ENCODE measurements at places on chromosomes 2 and 18. TPM values are rescaled to one million over a fixed set of nuclear protein-coding genes. Genes with fewer than 3 reads are reported as not detected.

The TMEM169 gene
- 1.1 TPM for total RNA-seq

The GAREM2 gene
- 15.6 TPM for total RNA-seq

The LYG1 gene
- total RNA-seq, result 0.93 TPM

- DNase-seq, result no peak
These were observed 15.2 kb upstream of the RIF1 start for GRCh38 chr2:151394509-151394908.

GRCh38 chr2:178401994-178402437, 49.0 kb downstream of the PRKRA start:
- DNase-seq, result no peak

The MFSD6 gene
- total RNA-seq, result 10.9 TPM

The DUSP19 gene
- 3.6 TPM for total RNA-seq

The FNDC4 gene
- total RNA-seq, result 2.5 TPM

The SIX3 gene
- total RNA-seq, result not detected

DNA sequence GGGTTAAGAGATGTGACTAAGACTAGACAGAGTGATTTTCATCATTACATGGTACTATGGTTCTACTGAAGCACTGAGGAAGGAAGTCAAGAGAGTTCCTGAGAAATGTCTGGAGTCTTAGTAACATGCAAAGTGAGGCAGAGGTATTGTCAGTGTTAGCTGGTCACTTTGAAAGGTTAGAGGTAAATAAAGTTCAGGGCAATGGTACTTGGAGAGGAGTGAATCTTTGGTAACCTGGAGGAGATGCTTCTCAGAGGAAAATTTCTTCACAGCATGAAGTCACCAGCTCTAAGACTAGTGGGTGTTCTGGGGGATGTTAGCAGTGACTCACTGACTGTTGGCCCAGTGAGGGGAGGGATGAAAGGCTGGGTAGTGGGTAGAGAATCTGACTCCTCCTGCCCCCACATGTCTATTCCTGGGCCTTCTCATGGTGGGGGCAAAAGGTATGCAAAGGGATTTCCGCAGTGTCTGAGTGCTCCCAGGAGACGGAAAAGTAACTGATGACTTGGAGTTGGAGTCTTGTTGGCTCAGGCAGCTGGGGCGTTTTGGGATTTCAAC, 23.3 kb upstream of the IL1RN start:
- DNase-seq, result no peak

GRCh38 chr2:23685181-23685580, 241.7 kb downstream of the ATAD2B start:
- no peak for DNase-seq

- peak; percentile 56 for DNase-seq
These were observed 66.5 kb upstream of the TGIF1 start for GRCh38 chr18:3383381-3383915.

- no peak for DNase-seq
These were observed 40.6 kb downstream of the TAF1B start for GRCh38 chr2:9883897-9884296.

GRCh38 chr2:143875295-143876233, 644.4 kb downstream of the ZEB2 start:
- no peak for DNase-seq

The RNF181 gene
- 123 TPM for total RNA-seq

- DNase-seq, result no peak
These were observed 871 bp upstream of the DUSP28 start for GRCh38 chr2:240559286-240559685.

- DNase-seq, result no peak
These were observed 43.1 kb downstream of the BOD1L2 start for GRCh38 chr18:57190026-57190425.

GRCh38 chr18:6711467-6711866, 18.0 kb upstream of the ARHGAP28 start:
- DNase-seq, result no peak

DNA sequence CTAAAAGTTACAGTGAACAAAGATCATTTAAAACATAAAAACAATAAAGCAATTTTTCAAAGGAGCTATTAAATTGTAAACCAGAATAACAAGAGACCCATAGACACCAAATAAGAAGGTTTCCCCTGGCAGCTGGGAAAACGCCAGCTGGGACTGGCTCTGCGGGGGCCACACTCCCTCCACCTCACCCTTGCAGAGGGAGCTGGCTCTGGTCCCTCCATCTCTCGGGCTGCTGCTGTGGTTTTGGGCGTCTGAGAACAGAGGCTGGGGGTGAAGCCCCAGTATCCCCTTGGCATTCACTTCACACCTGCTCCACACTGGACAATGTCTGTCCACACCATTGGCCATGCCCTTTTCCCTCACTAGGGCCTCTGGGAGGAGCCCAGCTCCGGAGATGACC, 62.1 kb upstream of the OTOS start:
- DNase-seq, result no peak

The ECEL1 gene
- 8.9 TPM for total RNA-seq

DNA sequence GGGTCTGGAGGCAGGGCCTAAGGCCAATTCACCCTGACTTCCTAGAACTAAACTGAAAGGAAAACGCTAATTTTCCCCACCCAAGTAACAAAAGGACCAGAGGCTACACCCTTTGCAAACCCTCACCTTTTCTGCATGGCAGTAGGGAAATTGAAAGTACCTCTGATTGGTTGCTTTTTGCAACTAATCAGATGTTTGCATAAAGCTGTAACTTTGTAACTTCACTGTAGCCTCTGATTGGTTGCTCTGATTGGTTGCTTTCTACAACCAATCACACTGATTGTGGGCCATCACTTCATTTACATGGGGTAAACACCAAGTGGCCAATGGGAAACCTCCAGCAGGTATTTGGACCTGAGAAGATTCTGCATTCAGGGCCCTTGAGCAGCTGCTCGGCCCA, 20.8 kb downstream of the EIPR1 start:
- no peak for DNase-seq

DNA sequence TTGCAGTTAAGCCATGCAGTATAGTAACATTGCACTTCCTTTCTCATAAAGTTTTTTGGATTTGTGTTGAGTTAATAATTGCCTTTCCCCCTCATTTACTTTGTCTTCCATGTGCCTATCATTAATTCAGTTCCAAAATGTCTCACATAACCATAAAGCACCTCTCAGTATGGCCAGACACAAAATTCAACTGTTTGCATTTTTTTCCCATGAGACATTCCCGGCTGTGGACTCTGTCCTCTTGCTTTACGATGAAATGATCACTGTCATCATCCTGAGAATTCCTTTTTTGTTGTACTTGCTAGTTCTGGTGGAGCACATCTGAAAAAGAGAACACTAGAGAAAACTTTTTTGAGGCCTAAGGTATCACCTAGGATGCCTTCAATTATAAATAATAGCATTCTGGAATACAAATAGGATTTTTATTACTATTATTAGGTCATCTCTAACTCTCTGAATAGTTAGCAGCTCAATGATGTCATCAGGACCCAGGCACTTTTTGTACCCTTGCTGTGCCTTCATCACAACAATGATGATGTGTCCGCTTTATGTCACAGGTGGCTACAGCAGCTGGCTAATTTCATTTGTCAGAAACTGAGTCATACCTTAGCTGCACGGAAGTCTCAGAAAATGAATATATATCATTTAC, 8.5 kb upstream of the ATP8B1 start:
- DNase-seq, result no peak

DNA sequence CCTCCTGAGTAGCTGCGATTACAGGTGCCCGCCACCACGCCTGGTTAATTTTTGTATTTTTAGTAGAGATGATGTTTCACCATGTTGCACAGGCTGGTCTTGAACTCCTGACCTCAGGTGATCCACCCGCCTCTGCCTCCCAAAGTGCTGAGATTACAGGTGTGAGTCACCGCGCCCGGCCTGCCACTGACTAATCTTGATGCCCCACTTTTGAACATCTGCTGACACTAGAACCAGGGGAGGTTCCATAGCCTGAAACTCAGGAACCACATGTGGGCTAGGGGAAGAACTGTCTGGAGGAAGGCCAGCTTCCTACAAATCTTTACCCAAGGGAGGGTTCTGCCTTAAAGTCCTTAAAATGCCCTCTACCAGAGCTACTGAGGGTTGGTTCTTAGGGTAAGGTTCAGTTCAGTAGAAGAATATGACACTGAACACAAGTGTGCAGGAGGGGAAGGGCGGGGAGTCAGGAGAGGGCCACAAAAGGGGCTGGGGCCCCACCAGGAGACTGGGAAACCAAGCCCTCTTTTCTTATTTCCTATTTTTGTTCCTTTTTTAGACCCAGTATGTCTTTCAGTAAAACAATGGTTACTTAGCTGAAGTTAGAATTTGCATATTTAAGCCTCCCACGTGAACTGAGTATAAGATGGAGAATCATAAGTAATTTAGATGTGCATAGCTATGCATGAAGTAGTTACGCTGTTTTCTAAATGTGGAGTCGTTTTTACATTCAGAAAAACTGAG, 6.3 kb upstream of the RAB31 start:
- DNase-seq, result no peak

The FLACC1 gene
- 0.91 TPM for total RNA-seq

DNA sequence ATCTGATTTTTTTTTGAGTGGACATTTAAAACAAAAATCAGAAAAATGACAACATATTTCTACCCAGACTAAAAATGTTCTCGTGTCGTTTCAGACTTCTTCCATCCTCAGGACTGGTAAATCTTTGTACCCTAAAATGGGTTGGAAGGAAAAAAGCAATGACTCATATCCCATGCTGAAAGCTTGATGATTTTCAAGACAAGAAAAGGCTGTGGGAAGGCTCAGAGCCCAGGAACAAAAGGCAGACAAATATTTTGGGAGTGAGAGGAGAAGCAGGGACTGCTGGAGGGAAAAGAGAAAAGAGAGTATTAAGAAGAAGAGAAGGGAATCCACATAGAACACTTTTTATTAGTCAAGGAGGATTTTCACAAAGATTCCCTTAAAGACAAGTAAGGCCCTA, 77.1 kb upstream of the CTAGE1 start:
- DNase-seq, result no peak

GRCh38 chr18:46418663-46419260, 238.3 kb downstream of the LOXHD1 start:
- DNase-seq, result no peak

All from Caco-2 (cell line).